ENCODE measurements at places on chromosomes 12 and 14. TPM values are rescaled to one million over a fixed set of nuclear protein-coding genes. Genes with fewer than 3 reads are reported as not detected.

DNA sequence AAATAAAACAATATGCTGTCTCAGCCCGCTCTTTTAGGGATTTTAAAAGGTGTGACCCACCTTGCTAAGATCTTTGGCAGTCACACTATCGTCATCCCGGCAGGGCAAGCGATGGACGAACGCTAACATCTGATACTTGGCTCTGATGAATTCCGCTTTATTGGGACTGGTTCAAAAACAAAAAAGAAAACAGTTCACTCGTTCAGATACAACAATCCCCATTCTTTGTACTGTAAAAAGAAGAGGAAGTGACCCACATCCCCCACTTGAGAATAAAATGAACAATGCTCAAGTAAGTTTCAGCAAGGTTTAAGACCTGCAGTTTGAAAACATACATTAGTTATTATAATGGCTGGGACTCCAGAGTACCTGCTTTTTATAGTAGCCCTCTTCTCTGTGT lies 7.3 kb downstream of the GIT2 start:
- no peak for DNase-seq

Gene IFT81
- total RNA-seq: 14.4 TPM

- DNase-seq: no peak
These were observed 19.8 kb downstream of the OR5AU1 start for GRCh38 chr14:21136024-21136423.

Gene KCNH5
- total RNA-seq: 0.50 TPM

Gene RASSF9
- total RNA-seq: 0.39 TPM

DNA sequence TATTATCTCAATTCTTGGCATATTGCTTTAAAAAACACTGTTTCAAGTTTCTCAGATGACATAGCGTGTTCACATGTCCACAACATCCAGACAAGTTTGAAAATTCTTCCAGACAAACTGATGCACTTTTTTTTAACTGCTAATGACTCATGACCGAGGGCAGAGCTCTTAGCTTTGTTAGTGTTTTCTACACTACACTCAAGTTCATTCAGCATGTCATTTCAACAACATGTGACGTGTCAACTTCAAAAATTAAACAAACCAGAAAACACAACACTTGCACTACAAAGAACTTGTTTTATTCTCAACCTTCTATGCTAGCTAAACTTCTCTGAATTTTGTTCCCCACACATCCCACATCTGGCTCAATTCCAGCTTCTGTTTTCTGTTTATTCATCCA lies 1186.3 kb upstream of the FLRT2 start:
- no peak for DNase-seq

GRCh38 chr14:24705840-24706239 lies 71.8 kb upstream of the GZMB start:
- no peak for DNase-seq

GRCh38 chr12:109919456-109919855 lies 19.4 kb downstream of the TCHP start:
- DNase-seq: no peak

Gene MYO1H
- total RNA-seq: not detected

- DNase-seq: no peak
These were observed 13.4 kb downstream of the ASB2 start for GRCh38 chr14:93962701-93963601.

- DNase-seq: no peak
These were observed 42.8 kb upstream of the CRADD start for GRCh38 chr12:93634416-93634815.

- no peak for DNase-seq
These were observed 21.5 kb downstream of the ALDH6A1 start for GRCh38 chr14:74062809-74063150.

Gene PTPN21
- total RNA-seq: 16.1 TPM

DNA sequence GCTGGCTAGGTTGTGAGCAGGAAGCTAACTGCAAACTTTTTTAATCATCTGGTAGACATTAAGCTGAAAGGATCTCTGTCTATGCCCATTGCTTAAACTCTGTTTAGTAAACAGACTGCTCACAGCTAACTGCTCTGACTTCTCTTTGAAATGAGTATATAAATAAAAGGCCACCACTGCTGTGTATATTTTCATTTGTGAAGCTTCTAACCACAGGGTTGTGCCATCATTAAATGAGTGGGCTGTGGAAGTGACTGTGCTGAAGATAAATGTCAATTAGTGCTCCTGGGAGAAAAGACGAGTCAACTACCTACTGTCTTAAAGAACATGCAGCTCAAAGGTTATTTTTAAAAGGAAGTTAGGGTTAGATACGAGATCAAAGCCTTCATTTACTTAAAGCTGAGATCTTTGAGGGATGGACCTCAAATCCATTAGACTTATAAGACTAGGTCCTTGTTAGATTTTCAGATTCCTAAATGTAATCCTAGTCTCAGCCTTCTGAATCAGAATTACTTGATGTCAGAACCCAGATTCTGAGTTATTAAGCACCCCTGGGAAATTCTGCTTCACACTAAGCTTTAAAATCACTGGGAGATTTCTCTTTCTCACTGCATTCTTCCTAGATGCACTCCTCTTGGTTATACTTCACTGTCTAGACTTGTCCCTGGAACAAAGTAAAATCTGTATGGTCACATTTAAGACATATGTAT lies 213.1 kb upstream of the FLRT2 start:
- no peak for DNase-seq

DNA sequence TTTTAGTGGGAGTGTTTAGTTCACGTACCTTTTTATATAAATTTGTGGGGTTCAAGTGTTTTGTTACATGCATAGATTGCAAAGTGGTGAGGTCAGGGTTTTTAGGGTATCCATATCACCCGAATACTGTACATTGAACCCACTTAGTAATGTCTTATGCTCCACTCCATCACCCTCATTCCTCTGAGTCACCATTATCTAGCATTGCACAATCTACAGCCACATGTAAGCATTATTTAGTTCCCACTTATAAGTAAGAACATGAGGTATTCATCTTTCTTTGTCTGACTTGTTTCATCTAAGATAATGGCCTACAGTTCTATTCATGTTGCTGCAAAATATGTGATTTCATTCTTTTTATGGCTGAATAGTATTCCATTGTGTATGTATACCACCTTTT lies 583.7 kb upstream of the LRFN5 start:
- DNase-seq: no peak

Gene KRT79
- total RNA-seq: not detected

- no peak for DNase-seq
These were observed 36.0 kb downstream of the PTPN21 start for GRCh38 chr14:88518592-88519512.

DNA sequence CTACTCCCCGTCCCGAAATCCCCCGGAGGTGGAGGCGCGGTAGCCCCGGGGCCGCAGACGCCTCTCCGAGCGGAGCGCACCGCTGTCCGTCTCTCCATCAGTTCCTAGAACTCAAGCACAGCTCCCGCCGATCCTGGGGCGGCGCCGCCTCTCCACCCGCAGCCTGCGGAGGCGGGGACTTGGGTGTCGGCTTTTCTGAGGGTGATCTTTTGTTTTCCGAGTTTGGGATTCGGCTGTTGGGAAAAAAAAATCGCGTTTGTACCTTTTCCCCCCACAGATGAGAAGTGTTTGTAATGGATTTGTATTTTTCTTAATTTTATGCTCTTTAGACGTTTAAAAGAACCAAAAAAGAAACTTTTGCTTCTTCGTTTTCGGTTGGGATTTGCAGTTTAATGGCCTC lies 26.6 kb downstream of the LRCOL1 start:
- DNase-seq: peak; percentile 74

Gene GLIPR1L2
- not detected for total RNA-seq

DNA sequence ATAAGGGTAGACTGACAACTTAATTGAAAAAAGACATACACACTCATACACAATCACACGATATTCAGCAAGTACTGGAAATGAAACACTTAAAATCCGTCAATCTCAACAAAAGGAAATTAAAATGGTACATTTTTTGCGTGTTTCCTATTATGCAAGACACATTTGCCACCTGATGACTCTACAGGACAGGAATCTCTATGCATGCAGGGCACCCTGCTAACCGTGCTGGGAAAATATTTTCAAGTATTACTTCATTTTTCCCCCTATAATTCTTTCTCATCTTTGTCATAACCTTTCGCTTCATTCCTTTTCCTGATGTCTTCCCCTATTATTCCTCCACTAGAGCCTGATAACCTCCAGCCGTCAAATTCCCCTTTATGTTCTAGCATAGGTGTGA lies 150.2 kb downstream of the TMEM132D start:
- no peak for DNase-seq

DNA sequence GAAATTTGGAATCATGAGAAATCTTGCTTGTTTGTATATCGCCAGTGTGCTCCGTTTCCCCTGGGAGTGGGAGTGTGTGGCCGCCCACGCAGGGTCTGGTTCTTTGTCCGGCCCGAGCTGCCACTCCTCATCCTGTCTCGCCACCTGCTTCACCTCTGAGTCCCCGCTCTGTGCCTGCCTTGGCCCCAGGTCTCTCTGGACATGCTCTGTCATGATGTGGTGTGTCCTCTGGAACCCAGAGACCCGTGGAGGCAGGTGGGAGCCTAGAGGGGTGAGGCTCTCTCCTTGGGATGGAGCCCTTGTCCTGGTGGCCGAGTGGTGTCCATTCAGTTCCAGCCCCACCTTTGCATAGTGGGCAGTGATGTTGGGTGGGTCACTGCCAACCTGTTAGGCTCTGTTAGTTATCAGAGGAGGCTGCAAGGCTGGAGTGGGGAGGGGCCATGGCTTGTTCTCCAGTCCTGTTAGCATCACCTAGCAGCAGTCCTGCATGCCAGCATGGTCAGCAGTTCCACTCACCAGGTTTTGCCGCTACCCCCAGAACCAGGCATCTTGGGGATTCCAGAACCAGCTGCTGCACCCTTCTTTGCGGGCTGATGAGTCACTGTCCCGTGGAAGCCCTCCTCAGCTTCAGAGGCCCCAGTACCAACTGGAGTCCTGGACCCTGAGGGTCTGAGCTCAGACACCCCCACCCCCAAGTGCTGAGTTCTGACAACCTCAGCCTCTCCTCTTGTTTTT lies 76.5 kb downstream of the EP400 start:
- no peak for DNase-seq

Gene KLHL33
- not detected for total RNA-seq

GRCh38 chr14:54844479-54844878 lies 58.1 kb downstream of the GCH1 start:
- no peak for DNase-seq

- no peak for DNase-seq
These were observed 144.5 kb upstream of the SLC38A2 start for GRCh38 chr12:46516933-46517578.

Gene GPR68
- 0.33 TPM for total RNA-seq

DNA sequence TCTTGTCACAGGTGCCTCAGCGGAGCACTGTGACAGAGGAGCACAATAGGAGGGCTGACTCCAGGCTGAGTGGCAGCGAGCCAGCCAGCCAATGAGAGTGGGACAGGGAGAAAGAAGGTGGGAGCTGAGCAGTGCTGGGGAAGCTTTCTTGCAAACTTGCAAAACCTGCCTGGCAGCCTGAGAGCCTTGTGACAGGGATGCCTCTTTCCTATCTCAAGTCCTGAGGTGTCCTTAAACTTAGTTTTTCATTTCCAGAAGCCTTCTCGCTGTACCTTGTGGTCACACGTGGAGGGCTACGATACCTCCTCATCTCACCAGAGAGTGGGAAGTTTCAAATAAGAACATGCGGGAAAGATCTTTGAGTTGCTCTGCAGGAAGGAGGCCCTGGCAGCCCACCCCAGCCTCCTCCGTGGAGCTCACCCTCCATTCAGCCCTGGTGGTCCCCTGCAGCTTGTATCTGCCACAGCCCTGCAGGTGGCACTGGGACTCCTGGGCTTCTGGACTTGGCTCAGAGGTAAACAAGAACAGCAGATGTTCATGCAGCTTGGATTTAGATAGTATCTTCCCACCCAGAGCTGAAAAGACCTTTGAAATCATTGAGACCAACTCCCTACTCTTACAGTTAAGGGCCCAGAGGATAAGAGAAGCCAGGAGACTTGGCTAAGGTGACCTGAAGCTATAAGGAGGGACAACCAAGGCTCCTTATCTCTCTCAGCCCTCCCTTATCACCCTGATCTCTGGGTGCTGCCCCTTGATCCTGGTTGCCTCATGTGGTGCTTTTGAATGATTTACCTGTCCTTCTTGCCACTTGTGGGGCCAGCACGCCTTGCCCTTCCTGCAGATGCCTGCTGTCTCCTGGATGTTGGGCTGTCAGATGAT lies 153.5 kb upstream of the MAX start:
- DNase-seq: peak; percentile 84

DNA sequence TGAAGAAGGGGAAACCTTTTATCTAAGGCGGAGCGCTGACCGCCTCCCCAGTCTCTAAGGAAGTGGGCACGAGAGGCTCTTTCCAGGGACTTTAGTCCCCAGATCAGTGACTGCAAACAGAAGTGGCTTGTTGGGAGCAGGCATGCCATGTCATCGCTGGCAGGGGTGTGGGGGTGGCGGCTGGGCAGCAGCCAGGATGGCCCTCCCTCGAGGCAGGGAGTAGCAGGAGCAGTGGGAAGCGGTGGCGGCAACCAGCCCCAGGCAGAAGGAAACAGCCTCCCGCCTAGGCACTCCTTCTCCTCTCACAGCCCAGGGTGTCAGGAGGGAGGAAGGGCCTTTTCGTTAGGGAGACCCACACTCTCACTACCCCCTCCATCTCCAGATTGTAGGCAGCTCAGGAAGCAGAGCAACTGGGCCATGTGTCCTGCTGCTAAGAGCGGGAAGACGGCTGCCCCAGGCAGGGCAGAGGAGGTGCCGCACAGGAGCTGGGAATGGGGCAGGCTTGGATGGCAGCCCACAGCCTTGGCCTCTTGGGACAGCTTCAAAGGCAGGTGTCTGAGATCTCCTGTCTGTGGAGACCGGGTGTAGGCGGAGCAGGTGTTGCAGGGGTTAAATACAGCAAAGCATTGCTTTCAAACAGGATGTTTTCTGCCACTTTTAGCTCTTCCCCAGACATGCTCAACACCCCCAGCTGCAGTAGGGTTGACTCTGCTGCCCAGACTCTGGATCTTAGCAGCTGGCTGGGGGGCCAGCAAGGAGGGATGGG lies 21.8 kb downstream of the VDR start:
- no peak for DNase-seq

Gene MDP1
- total RNA-seq: 17.7 TPM

Gene TAMALIN
- total RNA-seq: 4.1 TPM

DNA sequence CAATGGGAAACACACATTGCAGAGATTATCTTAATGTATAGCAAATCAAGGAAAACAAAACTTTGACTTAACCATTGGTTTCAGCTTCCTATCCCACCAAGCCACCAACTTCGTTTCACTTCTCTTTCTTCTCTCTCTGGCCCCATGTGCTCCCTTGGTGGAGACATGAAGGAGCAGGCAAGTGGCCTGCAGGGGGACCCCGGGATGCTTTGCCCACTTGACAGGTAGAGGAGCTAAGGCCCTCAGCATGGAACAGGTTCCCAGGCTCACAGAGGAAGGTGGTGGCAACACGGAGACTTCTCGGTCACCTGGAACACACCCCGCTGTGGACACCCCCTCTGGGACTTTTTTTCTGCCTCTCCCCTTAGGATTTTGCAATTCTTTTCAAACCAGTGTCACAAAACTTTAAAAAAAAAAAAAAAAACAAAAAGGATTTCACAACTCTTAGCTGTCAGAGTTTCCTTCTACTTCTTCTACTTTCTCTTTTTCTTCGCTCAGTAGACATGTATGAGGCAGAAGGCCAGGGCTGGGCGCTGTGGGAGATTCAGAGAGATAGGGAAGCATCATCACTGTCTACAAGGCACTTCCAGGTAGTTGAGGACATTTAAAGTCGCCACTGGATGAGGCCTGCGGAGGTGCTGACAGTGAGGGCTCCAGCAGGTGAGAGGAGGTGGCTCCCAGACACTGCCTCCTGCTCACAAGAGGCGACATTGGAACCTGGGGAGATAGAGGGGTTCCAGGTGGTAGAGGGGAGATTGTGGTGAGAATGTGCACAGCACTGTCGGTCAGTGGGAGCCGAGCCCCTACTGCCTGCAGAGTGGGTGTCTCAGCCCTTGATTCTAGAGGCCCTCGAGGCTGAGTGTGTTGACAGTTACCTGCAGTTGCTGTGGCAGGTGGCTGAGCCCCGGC lies 119.6 kb downstream of the GCH1 start:
- DNase-seq: no peak
